ENCODE measurements at places on chromosomes 3 and 15. TPM values are rescaled to one million over a fixed set of nuclear protein-coding genes. Genes with fewer than 3 reads are reported as not detected.

GRCh38 chr15:29601811-29602210, 220.5 kb downstream of the TJP1 start:
- DNase-seq, result no peak

GRCh38 chr3:167929968-167930367, 165.8 kb downstream of the GOLIM4 start:
- no peak for DNase-seq

DNA sequence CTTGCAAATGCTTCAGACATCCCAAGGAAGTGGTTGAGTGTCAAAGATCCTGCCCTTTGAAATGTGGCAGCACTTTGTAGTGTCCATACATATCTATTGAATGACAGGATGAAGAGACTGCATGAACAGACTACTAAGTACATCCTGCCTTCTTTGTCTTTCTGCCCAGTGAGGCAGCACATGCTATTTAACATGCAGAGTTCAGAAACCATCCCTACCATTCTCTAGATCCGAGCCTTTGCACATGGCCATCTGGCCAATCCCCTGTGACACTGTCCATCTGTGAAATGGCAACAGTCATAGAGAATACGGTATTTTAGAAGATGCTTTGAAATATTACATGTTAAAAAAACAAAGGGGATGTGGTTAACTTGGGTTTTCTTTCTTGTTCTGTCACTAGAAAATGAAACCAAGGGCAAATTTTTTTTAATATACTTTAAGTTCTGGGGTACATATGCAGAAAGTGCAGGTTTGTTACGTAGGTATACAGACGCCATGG, 519.6 kb downstream of the NTRK3 start:
- no peak for DNase-seq

DNA sequence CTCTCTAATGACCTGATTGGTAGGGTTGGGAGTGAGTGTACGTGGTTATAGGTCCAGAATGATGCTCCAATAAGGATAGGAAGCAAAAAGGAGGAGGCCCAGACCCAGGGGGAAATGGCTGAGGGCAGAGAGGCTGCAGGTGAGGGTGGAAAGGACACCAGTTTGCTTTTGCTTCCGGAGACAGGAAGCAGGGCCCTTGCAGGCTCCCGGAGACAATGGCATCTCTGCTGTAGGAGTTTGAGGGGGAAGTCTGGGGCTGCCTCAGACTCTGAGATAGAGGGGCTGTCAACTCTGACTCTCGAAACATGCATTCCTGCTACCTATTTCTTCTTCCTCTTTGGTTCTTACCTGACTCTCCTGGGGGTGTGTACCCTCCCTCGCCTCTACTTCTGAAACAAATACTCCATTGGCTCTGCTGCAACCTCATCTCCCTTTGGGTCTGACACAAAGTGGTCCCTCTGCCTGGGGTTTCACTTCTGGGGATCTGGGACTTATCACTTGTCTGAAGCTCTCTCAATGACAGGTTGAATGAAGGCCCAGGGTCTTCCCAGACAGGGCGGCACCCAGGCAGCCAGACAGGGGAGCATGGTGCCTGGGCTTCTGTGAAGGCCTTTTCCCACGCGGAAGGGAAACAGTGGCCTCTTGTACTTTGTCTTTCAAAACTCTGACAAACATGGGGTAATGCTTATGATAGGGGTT, 61.5 kb downstream of the CHRD start:
- no peak for DNase-seq

GRCh38 chr15:66594836-66595235, 29.0 kb upstream of the LCTL start:
- DNase-seq, result no peak

- DNase-seq, result no peak
Observed at GRCh38 chr3:154967090-154967489, 113.0 kb upstream of the MME start.

GRCh38 chr3:15300323-15301078, 31.9 kb downstream of the SH3BP5 start:
- DNase-seq, result no peak

- no peak for DNase-seq
Observed at GRCh38 chr3:23615068-23615467, 190.7 kb upstream of the UBE2E1 start.

RLBP1 gene
- not detected for total RNA-seq

LMCD1 gene
- total RNA-seq, result 7.0 TPM

TRPM1 gene
- total RNA-seq, result not detected

STARD5 gene
- 54.5 TPM for total RNA-seq
